ENCODE measurements at places on chromosomes 5 and 9.
A peak's percentile ranks its signal among the peaks of the same experiment; 100 is the strongest.

GRCh38 chr5:57172466-57173318, 1.2 kb upstream of the GPBP1 start:
- no peak for DNase-seq

DNA sequence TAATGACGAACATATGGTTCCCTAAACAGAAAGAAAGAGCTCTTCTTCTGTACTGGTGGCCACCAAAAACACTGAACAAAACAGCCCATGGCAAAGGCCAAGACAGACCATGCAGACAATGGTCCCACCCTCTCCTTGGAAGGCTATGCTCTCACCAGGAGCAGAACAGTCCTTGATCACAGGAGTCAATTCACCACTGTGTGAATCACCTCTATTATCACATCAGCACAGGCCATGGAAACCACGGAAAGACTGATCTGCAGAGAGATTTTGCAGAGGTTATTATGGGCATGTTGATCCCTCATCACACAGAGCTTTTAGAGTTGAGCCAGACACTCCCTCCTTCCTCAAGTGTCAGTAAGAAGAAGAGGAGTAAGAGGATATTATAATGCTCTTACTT, 134.0 kb upstream of the RASEF start:
- no peak for DNase-seq

- no peak for DNase-seq
Measured at GRCh38 chr5:181184845-181185216, 20.2 kb downstream of the TRIM7 start.

DNA sequence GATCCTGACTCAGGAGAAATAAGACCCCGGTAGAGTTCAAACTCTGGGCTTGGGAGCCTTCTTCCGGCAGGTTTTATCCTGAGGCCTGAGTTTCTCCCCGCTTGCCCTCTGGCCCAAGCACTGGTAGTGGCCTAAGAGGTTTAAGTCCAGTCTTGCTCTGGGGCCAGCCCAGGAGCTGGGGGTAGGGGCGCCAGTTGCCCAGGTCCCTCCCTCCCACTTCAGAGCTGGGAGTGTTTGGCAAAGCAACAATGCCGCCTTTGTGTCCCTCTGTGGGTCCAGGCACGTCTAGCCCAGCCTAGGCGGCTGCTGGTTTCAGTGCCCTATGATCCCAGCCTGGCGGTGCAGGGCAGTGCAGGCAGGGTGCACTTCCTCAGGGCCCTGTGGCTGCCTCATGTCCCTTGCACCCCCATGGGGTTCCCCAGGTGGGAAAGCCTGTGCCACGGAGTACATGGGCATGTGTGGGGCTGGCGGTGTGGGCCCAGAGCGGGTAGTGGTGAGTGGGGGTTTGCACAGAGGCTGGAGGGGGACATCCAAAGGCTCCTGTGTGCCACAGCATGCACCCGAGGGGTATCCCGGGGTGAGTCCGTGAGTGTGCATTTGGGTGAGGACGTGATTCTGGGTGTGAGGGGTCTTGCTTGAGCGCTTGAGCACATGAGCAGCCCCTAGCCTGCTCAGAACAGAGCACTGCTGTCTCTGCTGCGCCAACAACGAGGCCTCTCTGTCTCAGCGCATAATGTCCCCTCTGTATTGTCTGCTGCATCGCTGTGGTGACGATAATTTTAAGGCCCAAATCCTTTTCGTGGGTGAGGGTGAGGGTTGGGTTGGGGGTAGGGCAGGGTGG, 61.7 kb upstream of the PSD2 start:
- DNase-seq, result no peak

- no peak for DNase-seq
Measured at GRCh38 chr9:16912197-16912596, 41.7 kb upstream of the BNC2 start.

- DNase-seq, result no peak
Measured at GRCh38 chr5:96657068-96657467, 5.1 kb upstream of the CAST start.

GRCh38 chr5:154308443-154309370, 118.2 kb downstream of the GALNT10 start:
- peak; percentile 7 for DNase-seq

DNA sequence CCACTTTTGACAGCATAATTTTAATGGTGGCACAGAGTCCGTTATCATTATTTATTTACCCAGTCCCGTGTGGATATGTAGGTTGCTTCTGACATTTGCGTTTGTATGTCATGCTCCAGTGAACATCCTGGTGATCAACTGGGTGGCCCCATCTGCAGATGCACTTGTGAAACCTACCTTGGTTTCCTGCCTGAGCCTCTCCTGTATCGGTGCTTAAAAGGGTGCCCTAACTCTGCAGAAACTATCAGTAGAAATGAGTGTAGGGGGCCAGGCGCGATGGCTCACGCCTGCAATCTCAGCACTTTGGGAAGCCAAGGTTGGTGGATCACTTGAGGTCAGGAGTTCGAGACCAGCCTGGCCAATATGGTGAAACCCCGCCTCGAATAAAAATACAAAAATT, 92.1 kb upstream of the IER5L start:
- no peak for DNase-seq

- no peak for DNase-seq
Measured at GRCh38 chr5:127906562-127907204, 176.9 kb upstream of the SLC12A2 start.

GRCh38 chr5:43358301-43358700, 45.1 kb upstream of the HMGCS1 start:
- DNase-seq, result no peak

DNA sequence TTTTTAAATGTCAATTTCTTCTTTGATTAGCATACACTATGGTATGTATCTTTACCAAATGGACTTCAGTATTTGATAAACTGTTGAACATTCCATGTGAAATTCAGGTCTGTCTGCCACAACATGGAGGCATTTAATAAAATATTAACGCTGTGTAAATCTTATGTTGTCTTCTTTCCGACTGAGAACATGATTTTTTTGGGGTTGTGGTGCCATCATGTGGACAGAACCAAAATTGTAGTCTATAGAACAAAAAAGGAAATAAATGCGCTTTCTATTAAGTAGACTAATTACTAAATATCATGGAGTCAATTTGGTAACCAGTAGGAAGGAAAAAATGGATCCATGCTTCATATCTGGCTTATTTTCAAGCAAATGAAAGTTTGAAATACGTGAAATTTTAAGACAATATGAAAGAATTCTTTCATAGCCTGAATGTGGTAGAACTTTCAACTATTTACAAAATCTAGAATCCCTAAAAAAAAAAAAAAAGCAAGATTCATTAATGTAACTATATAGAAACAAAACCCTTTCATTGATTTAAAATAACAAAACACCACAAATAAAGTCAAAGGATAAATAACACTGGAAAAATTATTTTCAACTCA, 2.8 kb upstream of the PLK2 start:
- DNase-seq, result peak; percentile 24

GRCh38 chr5:93829346-93829745, 87.9 kb upstream of the POU5F2 start:
- no peak for DNase-seq

DNA sequence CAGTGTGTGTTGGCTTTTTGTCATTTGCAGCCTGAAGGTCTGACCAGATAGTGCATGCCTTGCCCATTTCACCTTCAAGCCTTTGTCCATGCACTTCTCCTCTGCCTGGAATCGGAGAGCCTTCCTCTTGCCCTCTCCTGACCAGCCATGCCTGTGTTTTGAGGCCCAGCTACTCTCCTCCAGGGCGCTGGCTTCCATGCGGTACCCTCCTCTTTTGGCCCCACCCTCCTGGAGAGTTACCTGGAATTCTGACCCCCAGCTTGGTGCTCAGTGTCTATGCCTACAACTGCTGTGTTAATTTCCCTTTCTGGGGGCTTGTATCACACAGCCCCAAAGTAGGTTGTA, 52.5 kb downstream of the CXXC5 start:
- no peak for DNase-seq

DNA sequence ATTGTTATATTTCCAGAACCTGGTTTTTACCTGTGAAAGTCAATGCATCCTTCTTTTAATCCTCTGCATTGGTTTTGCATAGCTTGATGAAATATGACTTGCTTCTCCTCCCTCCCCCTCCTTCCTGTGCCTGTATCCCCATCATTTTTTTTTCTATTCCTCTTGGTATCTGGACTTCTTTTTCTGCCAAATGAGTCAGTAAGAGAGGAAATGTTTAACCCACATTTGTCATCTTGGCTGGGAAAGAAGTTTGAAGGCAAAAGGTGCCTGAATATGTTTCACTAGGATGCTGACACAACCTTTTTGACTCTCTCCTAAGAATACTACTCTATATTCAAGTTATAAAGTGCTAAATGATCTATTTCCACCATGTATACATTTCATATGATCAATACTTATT, 35.5 kb upstream of the CDKN2B start:
- no peak for DNase-seq

DNA sequence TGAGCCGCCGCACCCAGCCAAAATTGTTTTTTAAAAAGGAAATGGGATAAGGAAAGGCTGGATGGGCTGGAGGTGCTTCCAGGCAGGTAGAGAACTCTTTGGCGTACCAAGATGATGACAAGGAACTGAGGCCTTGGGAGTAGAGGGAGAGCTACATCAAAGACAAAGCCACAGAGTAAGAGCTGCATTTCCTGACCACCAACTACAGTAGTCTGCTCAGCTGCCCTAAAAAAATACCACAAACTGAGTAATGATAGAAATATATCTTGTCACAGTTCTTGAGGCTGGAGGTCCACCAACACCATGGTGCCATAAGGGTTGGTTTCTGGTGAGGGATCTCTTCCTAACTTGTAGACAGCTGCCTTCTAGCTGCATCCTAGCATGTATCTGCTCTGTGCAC, 8.2 kb downstream of the OR1K1 start:
- no peak for DNase-seq

DNA sequence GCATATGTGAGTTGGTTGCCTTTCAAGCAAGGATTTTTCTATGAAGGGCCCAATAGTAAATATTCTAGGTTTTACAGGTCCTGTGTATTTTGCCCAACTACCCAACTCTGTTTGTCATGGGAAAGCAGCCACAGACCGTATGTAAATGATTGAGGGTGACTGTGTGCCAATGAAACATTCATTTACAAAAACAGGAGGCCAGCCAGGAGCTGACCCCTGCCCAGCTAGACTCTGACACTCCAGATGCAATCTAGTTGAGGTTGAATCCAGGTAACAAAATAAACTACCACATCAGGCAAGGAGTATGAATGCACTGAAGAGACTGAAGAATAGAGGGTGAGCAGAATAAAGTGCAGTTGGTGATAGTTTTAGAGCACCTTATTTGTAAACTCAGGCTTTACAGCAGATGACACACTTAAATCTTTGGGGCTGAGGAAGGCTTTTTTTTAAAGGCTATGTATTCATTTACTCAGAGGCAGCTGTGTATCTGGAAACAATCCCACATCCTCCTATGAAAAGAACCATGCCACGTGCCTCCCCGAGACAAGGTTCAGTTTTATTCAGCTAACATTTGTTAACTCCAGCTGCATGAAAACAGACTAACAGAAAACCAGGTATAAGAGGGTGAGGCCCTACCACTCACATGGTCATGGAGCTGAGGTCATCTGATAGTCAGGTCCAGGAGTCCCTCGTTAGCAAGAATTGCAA, 60.7 kb downstream of the SLC1A1 start:
- DNase-seq, result no peak

DNA sequence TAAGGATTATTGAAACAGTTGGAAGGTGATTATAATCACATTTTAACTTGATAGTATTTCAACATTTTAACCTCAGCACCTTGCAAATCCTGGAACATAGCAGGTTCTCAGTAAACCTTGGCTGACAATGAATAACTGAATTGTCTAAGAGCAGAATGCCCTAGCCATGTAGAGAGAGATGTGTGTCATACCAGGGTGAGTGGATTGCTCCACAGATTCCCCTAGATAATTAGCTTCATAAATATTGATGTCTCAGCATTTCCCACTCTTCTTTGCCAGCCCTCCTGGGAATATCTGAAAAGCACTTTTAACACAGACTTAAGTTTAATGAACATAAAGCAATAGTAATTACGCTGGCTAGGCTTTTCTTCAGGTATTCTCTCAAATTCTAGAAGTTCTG, 363.5 kb downstream of the MAN2A1 start:
- DNase-seq, result no peak

DNA sequence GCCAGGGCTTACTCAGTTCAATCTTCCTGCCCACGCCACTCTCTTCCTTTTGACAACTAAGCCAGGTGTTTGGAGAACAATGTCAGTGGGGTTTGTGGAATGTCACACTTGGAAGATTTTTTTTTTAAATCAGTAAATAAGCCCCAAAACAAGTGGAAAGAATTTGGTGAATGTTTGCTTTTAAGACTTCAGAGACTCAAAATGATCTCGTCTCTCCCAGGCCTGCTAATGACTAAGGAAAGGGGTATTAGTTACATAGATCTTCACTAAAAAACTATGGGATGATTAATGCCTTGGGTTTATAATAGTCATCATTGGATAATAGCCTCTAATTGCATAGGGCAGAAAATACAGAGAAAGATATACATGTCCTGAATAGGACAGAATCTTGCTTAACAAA, 166.4 kb downstream of the DMRT2 start:
- no peak for DNase-seq

DNA sequence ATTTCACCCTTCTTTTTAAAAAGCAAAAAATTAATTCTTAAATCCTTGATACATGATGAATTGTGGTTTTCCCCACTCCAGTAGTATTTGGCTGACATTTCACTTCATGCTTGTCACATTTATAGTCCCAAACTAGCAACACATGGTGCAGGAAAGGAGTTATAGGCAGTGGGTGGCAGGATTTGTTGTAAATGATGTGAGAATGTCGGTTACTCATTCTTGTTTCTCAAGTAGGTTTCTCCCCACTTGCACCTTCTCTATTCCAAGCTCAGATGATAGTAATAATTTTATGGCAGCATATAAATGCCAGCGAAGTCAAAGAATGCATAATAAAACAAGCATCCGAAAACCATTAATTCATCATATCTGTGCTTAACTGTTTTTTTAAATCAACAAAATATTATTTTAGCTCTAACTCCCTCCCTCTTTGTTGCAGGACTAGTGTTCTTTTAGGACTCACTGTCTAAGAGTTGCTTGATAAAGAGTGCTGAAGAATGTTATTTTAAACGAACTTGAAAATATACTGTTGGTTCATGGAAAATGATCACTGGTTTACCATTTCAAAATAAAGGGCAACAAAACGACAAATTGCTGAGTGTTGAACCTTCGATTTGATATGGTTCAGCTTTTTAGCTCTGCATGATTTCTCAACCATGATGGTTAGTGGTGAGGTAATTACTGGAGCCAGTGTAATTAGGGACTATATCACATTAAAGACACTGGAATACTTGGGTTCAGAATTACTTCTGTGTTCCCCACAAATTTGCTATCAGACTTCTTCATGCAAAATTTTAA, 88.1 kb upstream of the ADAMTSL1 start:
- no peak for DNase-seq

DNA sequence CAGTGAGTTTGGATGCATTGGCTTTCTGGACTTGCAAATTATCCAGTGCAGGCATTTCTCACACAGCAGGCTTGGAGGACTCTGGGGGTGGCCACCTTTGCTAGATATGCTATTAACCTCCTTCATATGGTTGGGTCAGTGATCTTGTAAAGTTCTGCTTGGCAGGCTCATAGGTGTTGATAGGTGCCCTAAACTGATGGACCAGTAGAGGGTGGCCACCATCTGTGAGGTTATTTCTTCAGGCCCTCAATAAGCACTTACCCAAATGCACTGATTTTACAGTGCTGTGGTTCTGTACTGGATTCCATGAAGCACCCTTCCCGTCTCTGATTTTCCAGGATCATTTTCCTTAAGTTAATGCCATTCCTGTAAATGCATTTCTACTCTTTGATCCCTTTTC, 216.3 kb downstream of the COMMD10 start:
- DNase-seq, result no peak

- no peak for DNase-seq
Measured at GRCh38 chr5:126814721-126815404, 37.9 kb downstream of the LMNB1 start.

GRCh38 chr5:41338136-41338675, 124.9 kb upstream of the C6 start:
- no peak for DNase-seq

All from NCI-H1930 (cell line).